Smooth muscle cell of the umbilical artery (primary cell): ENCODE measurements at places on chromosomes 1 and 21. TPM values are rescaled to one million over a fixed set of nuclear protein-coding genes. Genes with fewer than 3 reads are reported as not detected.

The TSPAN1 gene
- total RNA-seq: 0.30 TPM in 1 of 2 replicates, not detected in the other

The NCF2 gene
- total RNA-seq: not detected in 2 replicates

The IL10 gene
- not detected in 2 replicates for total RNA-seq

The BATF3 gene
- 0.42 and 0.59 TPM in 2 replicates for total RNA-seq

The CNKSR1 gene
- total RNA-seq: 0.30 and 0.74 TPM in 2 replicates

The LAPTM5 gene
- 0.14 TPM in 1 of 2 replicates, not detected in the other for total RNA-seq

The PROK1 gene
- not detected in 2 replicates for total RNA-seq

The TENT5C gene
- 3.4 and 3.6 TPM in 2 replicates for total RNA-seq

The ATPAF1 gene
- 44.8 and 51.4 TPM in 2 replicates for total RNA-seq

The CLCA4 gene
- total RNA-seq: not detected in 2 replicates
